Activated T-cell treated with anti-CD3 and anti-CD28 coated beads for 48 hours (primary cell): ENCODE measurements at places on chromosomes 16 and 17.

DNA sequence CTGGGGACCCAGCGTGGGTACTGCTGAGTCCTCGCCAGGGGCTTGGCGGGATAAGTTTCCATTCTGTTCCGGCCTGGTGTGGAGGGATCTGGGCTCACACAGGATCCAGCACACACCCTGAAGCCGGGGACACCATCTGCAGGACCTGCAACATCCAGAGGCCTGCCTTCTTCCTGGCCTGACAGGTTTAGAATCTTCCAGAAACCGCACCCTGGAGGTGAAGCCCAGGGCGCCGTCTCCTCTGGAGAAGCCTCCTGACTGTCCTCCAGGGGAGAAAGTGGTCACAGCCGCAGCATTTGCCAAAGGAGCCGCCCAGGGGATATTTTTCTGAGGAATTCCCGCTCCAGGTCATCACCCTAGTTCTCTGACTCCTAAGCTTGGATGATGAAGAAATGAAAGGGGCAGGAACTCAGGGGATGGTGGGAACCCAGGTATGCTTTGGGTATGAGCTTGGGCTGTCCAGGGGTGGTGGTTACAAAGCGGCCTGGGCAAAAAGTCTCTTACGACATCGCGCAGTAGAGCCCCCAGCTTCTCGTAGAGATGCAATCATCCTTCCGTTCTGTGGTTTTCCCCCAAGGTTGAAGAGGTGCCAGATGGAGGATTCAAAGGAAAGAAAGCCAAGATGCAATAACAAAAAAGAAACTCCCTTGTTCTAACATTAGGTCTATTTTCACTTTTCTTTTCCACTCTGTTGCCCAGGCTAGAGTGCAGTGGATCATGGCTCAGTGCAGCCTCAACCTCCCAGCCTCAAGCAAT, 9.1 kb upstream of the CRISPLD2 start:
- DNase-seq, result no peak

DNA sequence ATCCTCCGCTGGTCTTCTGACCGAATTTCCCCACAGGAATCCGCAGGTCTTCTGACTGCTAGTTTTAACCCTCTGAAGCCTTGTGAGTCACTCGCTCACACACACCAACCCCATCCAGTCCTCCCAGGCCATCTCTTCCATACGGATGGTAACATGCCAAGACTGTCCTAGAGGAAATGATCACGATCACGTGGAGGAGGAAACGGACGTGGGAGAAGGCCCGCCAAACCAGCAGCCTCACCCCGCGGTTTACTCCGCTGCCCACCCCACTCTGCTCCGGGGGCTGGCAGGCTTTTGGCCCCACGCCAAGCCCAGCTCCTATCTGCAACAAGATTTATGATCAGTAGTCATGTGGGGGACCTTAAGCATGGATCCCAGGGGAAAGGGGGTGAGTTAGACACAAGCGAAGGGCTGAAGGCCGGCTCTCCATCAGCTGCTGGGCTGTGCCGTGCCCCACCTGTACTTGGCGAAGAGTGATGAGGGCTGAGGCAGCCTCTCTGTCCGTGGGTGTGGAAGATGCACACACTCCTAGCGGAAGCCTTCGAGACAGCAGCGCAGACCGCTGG, 1.5 kb upstream of the FAAP100 start:
- DNase-seq, result no peak

GRCh38 chr16:82043680-82044584, 8.9 kb downstream of the HSD17B2 start:
- DNase-seq, result no peak

DNA sequence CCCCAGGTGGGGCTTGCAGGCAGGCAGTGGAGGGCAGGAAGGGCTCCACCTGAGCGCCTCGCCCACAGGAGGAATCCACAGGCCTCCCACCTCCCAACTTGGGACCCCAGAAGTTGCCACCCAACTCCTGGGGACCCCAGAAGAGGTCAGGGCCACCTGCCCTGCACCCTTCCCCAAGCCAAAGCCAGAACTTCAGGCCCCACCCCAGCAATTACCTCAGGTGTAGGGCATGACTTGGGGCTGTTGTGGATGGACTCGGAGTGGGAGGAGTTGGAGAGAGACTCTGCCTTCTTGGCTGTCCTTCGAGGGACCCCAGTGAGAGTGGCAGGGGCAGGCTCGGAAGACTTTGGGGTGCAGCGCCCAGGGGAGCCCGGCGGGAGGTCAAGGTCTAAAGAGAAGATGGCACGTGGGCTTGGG, 10.5 kb downstream of the TSPOAP1 start:
- no peak for DNase-seq

- DNase-seq, result no peak
Measured at GRCh38 chr17:27755706-27756466, 44.4 kb downstream of the NOS2 start.

GRCh38 chr17:72463287-72464102, 342.7 kb downstream of the SOX9 start:
- DNase-seq, result no peak

GRCh38 chr16:19463468-19464315, 46.0 kb downstream of the TMC5 start:
- no peak for DNase-seq

GRCh38 chr16:67658849-67659674, 998 bp downstream of the ACD start:
- DNase-seq, result no peak

DNA sequence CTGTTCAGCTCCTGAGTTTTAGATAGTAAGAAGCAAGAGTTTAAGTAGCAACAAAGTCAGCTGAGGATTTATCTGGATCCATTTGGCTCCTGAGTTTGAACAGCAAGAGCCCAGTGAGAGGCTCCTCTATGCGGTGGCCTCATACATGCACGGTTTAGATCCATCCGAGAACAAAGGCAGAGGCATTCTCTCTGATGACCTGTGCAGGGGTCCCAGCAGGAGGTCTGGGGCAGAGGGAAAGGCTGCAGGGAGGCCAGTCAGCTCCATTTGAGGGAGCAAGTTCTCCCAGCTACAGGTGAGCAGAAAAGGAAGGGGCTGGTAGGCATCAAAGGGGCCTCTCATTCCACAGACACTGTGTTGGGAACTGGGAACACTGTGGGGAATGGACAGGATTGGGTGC, 16.5 kb downstream of the PITPNM3 start:
- DNase-seq, result no peak

GRCh38 chr17:40559564-40559916, 5.7 kb downstream of the CCR7 start:
- no peak for DNase-seq

- no peak for DNase-seq
Measured at GRCh38 chr16:27920391-27920891, 143.1 kb downstream of the GSG1L start.

DNA sequence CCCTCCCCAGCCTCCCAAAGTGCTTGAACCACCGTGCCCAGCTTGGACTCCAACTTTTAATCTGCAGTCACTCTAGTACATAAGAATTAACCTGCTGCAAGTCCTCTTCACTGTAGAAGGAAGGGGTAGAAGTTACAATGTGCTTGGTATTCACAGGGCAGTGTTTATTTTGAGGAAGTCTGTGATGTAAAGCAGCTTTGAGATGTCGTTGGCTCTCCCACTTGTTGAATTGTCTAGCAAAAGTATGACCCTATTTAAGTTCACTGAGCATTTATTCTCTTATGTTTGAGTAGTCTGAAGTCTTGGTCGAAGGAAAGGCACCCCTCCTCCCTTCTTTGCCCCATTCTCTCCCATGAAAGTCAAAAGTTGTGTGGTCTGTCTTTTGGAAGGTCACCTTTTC, 28.2 kb downstream of the SF3B3 start:
- no peak for DNase-seq

DNA sequence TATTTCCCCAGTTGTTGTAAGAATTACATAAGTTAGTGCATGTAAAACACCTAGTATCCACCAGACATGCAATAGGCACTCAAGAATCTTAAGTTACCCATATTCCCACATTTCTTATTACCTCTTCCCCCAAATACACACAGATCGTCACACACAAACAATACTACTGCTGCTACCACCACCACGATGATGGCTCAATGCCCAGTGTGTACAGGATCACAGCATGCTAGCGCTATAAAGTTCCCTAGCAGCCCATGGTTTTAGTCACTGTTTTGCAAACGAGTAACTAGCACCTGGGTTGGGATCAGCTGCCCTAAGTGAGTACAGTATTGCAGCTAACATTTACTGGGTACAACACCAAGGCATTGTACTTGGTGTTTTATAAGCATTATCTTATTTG, 411.7 kb downstream of the UTP18 start:
- no peak for DNase-seq

GRCh38 chr17:41483531-41483930, 2.6 kb upstream of the KRT35 start:
- DNase-seq, result no peak

DNA sequence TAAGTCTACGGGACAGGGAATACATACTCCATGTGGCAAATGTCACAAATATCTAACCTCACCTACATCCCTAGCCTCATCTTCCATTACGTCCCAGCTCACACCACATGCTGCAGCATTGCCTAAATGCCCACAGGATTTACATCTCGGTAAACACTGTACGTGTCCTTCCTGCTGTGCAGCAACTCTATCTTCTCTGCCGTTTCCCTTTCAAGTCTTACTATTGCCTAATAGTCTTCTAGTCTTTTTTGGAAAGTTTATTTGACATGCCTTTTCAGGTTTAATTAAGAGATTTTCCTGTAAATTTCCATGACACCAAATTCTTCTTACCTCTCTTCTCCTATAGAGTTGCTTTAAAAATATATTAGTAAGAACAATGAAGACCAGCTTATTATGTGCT, 120.5 kb downstream of the HS3ST4 start:
- no peak for DNase-seq

DNA sequence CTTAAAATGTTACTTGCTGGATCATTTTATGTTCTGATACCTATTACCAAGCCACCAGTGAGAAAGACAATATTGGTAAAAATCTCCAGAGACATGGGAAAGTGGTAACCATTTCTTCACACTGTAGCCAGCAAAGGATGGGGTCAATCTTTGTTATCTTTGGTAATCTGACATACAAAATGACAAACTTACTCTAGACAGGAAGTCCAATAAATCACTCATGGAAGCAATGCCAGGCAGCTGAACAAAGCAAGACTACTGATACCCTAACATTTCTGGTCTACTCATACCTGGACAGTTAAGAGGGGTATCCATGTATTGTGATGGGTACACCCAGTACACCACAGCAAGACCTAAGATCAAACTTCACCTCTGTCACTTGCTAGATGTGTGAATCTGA, 19.0 kb downstream of the GRB2 start:
- no peak for DNase-seq

DNA sequence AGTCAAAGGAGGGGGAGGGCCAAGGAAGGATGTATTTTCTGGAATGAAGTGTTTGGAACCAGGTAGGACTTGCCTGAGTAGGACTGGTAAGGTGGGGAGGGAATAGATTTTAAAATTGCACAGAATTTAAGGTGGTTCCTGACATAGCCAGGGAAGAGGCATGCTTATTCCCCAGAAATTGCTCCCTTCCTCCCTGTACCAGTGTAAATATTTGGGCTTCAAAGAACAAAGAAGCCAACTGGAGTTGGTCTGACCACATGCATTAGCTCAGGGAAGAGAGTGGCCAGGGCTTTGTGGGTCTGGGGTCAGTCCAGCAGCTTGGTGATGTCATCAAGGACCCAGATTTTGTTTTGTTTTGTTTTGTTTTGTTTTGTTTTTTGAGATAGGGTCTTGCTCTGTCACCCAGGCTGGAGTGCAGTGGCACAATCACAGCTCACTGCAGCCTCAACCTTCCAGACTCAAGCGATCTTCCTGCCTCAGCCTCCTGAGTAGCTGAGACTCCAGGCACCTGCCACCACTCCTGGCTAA, 9.3 kb upstream of the MRTFB start:
- DNase-seq, result no peak

GRCh38 chr16:90057738-90058173, 19.4 kb downstream of the PRDM7 start:
- DNase-seq, result peak; percentile 22

DNA sequence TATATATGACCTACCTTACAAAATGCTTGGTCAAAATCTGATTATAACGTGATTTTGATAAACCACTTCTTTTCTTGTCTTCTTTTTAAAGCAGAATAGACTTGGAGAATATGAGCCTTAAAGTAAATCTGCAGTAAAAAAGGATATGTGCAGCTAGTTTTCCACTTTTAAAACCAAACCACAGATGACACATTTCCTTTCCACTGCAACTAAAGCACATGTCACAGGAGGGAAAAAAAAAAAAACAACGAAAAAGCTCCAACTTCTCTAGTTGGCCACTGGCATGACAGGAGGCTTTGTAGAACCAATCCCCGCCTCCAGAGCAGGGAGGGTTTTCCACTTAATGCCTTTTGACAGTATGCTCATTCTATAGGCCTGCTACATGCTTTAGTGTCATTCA, at the start of gene EVI2A:
EVI2A (minus strand) TSS at position 142 of the 400 bp plus-strand sequence. CDS start 2,609 bp downstream, outside the sequence.
- peak; percentile 58 for DNase-seq

- no peak for DNase-seq
Measured at GRCh38 chr17:2867441-2868424, 71.5 kb downstream of the RAP1GAP2 start.

GRCh38 chr16:85068746-85069145, 41.2 kb downstream of the KIAA0513 start:
- no peak for DNase-seq

DNA sequence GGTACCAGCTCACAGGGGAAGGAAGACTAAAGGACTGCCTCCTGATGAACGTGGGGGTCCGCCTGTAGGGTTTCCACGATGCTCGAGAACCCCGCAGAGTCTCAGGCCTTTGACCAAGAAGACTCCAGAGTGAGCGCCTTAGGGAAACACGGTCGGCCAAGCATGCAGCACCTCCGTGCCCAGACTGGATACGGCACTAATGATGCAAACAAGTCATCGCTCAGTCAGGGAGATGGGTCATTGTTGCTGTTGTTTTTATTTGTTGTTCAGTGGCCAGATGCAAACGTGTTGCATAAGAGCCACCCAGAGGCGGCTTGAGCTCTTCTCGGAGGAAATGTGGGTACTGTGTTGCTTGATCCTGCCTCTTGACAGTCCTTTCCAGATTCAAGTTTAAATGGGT, 19.3 kb upstream of the RBFOX3 start:
- DNase-seq, result no peak

- peak; percentile 29 for DNase-seq
Measured at GRCh38 chr17:47978324-47978723, 7.4 kb downstream of the CDK5RAP3 start.

GRCh38 chr16:65807858-65808257, 558.6 kb upstream of the CDH5 start:
- DNase-seq, result no peak

DNA sequence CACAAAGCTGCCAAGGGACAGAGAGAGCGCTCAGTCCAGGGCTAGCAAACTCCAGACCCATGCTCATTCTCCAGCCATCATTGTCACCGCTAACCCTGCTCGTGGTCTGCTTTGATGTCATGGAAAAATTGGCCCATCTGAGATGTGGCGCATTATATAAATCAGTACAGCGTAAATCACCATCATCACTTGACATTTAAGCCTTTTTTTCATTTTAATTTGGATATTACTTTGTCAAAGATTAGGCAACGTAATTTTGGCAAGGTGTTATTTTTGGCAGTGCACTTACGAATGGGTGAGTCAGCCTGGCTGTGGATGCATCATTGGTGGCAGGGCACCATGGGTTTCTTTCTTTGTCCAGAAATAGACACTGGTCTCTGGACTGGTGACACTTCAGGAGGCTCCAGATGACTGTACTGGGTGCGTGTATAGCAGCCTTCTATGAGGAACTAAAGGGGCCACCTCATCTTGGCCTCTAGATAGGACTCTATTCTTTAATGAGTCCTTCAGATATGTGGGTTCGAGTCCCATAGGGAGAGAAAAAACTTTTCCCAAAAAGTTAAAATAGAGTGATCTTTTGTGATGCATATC, 166.3 kb downstream of the MSI2 start:
- no peak for DNase-seq
